Activated CD4-positive, alpha-beta memory T cell treated with anti-CD3 and anti-CD28 coated beads, Interleukin-2, amount 10 ng/mL, durations not matched to agents 7 days and 5 days (primary cell): ENCODE measurements at places on chromosomes 12 and 14. TPM values are rescaled to one million over a fixed set of nuclear protein-coding genes. Genes with fewer than 3 reads are reported as not detected.

PCED1B gene
- 57.1 TPM for total RNA-seq

BRF1 gene
- total RNA-seq = 40.7 TPM

DNA sequence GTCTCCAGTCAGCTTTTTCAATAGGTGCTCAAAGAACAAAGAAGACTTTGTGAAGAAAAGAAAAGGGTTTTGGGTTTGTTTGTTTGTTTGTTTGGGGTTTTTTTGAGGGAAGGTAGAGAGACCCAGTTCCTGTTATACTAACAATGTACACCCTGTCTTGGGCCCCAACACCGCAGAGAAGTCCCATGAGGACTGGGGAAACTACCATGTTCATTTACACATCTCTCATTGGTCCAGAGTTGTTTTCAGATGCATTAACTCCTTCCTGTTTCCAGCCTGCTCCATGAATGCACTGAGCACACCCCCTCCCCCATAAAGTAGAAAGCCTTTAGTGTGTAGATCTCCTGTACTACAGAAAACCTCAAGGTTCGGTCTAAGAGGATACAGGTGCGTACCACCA, 51.1 kb upstream of the SLC8A3 start:
- no peak for DNase-seq

DNA sequence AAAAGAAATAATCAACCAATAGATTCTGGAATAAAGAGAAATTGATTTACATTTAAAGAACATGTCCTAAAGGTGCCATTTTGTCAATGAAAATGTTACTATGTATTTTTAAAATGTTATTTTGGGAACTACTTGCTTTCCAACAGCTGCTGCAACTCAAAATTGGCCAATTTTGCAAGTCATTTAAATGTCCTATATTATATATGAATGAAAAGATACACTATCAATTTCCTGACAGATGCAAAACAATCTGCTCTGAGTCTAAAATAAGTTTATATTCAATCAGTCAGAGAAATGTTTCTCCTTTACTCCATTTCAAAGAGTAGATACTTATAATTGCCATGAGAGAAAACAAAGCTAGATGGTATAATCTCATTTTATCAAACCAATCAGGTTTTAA, 247.2 kb downstream of the ACSS3 start:
- DNase-seq = no peak

DNA sequence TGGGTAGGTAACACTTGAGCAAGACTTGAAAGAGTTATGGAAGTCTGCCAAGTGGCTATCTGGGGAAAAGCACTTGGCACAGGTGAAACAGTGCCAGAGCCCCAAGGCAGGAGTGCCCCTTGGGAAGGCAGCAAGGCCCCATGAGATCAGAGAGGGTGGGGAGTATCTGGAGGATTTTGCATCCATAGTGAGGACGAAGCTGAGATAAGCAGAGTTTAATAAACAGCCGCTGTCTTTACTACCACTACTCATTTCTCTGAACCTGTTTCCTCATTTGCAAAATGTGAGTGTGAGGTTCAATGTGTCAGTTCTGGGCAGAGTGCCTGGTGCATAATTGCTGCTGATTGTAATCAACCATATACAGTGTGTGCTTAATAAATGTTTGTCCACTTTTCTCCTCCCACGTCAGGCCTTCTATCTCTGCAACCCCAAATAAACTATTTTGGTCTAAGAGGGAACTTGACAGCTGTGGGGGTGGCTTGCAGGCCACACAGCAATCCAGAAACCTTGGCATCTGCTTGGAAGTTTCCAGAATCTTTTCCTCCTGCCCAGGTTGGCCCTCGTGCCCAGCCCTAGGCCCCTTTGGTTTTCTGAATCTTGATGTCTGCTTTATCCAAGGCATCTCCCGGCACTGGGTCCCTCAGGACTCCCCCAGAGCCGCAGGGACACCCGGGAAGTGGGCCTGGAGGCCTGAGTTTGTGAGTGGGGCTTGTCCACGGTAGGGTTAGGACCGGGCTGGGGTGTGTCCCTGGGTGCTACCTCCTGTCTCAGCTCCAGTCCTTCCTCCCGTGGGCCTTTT, 4.5 kb downstream of the ABCB9 start:
- DNase-seq = no peak

PLEK2 gene
- total RNA-seq = 0.43 TPM

DNA sequence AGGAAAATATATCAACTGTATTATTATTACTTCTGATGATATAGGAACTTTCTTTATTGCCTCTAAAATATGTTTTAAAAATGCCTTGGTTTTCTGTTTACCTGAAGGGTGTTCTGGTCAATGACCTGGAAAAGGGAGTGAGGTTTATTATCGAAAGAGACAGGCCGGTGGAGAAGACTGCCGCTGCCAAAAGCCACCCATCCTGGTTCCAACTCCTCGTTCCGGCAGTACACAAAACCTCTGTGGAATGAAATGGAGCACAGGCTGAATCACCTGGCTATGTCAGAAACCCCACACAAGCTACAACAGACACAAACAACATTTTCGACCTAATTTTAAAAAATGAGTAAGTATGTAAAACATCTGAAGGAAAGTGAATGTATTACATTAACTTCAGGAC, 73.6 kb downstream of the HECTD4 start:
- no peak for DNase-seq

ZC2HC1C gene
- 2.0 TPM for total RNA-seq

DNA sequence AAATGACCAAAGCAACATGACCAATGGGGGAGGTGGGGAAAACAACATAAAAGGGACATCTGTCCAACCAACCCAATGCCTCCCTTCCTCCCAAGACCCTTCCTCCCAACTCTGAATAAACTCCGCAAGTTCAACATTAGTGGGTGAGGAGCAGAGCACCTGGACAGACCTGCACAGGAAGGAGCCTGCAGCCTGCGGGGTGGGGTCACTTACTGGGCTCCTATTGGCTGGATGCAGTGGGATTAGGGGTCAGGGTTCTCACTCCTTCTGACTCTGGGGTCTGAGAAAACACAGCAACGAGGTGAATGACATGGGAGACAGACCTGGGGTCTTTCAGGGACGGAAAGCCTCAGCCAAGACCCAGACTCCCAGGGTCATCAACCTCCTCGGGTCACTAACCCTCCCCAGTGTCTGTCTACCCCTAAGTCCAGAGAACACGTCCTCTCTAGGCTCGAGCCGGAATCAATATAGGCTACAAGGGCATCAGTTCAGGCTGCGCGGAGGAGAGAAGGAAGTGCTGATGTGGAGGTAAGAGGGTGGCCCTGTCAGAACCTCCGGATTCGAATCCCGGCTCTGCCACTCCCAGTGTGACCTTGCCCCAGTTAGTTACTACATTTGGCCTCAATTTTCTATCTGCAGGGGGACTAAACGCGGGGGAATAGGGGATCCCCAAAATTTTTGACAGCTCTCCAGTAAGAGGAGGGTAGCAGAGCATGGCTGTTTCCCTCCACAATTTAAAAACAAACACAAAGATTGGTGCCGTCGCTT, 860 bp downstream of the NDRG2 start:
- DNase-seq = no peak

LRTM2 gene
- not detected for total RNA-seq

SERPINA3 gene
- total RNA-seq = not detected

DNA sequence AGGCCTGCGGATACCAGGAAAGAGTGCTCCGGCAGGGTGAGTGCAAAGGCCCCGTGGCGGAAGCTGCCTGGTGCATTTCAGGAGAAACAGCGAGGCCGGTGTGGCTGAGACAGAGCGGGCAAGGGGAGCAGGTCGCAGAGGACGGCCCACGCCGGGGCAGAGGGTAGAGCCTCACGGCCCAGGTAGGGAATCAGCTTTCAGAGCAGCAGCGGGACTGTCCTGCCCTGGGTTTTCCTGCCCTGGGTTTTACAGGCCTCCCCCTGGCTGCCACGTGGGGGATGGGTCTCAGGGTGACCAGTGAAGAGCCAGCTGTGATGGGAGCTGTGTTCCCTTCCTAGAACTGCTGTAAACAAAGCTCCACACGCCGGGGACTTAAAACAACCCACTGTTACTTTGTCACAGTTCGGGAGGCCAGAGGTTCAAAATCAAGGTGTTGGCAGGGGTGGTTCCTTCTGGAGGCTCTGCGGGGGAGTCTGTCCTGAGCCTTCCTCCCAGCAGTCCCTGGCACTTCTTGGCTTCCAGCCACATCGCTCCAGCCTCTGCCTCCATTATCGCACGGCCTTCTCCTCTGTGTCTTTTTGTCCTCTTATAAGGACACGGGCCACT, 10.4 kb downstream of the NCOR2 start:
- DNase-seq = no peak

- no peak for DNase-seq
Observed at GRCh38 chr14:64946310-64947045, 3.9 kb upstream of the GPX2 start.

BHLHE41 gene
- not detected for total RNA-seq

- DNase-seq = no peak
Observed at GRCh38 chr12:184811-185575, 29.0 kb downstream of the SLC6A12 start.

SLC16A7 gene
- total RNA-seq = 20.4 TPM

- DNase-seq = no peak
Observed at GRCh38 chr14:51219473-51220448, 20.3 kb upstream of the TMX1 start.

GRCh38 chr12:38934078-38934584, 28.7 kb upstream of the CPNE8 start:
- no peak for DNase-seq

GRCh38 chr12:6539314-6539682, 5.0 kb downstream of the GAPDH start:
- DNase-seq = no peak

SCN8A gene
- 0.33 TPM for total RNA-seq

DNA sequence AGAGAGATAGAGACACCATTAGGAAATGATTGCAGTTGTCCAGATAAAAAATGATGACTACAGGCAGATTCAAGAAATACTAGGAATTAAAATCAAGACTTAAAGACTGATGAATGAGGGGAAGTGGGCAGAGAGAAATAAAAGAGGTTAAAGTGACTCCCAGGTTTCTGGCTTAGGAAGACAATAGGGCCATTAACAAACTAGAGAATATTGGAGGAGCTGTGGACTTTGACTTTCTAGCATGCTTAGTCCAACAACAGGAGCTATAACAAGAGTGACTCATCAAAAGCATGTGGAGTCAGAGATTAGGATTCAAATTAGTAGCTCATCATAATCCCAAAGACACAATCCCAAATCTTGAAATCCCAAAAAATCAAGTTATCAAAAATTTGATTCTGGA, 101.5 kb downstream of the BMP4 start:
- no peak for DNase-seq

DNA sequence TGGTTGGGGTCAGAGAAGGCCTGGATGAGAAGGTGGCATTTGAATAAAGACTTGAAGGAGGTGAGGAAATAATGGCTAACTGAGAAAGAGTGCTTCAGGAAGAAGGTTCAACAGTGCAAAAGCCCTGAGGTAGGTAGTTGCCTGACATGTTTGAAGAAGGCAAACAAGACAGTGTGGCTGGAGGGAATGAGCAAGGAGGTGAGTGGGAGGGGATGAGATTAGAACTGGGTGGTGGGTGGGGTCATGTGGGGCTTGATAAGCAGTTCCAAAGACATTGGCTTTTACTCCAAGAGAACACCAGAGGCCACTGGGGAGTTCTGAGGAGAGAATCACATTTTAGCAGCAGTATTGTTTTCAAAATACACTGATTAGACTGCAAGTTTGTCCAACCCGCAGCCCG, 50.5 kb downstream of the HSPB8 start:
- DNase-seq = no peak

DNA sequence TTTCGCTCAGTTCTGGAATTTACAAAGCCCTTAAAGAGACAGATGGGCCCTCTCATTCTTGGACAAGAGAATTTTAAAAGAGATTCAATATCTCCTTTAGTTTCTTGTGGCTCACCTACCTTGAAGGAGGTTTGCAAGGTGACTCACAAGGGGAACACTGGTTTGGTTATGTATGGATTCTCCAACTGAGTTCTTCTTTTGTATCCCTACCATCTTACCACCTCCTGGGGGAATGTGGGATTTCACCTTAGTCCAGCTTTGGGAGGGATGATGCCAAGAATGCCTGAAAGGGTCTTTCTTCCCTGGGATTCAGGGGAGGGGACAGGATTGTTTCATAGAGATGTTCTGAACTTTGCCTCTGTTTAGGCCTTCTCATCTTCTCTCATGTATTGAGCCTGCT, 3.7 kb downstream of the PPP4R4 start:
- no peak for DNase-seq

- DNase-seq = no peak
Observed at GRCh38 chr12:9868311-9868801, 798 bp downstream of the CLEC2B start.

SPSB2 gene
- total RNA-seq = 11.2 TPM

OAS2 gene
- 331 TPM for total RNA-seq

AP5M1 gene
- 40.6 TPM for total RNA-seq

- DNase-seq = no peak
Observed at GRCh38 chr14:100076606-100077005, 11.4 kb downstream of the EVL start.

GRCh38 chr12:58812214-58812613, 108.1 kb downstream of the LRIG3 start:
- DNase-seq = no peak

GRCh38 chr12:110582276-110583136, 612 bp downstream of the PPTC7 start:
- peak; percentile 73 for DNase-seq

DNA sequence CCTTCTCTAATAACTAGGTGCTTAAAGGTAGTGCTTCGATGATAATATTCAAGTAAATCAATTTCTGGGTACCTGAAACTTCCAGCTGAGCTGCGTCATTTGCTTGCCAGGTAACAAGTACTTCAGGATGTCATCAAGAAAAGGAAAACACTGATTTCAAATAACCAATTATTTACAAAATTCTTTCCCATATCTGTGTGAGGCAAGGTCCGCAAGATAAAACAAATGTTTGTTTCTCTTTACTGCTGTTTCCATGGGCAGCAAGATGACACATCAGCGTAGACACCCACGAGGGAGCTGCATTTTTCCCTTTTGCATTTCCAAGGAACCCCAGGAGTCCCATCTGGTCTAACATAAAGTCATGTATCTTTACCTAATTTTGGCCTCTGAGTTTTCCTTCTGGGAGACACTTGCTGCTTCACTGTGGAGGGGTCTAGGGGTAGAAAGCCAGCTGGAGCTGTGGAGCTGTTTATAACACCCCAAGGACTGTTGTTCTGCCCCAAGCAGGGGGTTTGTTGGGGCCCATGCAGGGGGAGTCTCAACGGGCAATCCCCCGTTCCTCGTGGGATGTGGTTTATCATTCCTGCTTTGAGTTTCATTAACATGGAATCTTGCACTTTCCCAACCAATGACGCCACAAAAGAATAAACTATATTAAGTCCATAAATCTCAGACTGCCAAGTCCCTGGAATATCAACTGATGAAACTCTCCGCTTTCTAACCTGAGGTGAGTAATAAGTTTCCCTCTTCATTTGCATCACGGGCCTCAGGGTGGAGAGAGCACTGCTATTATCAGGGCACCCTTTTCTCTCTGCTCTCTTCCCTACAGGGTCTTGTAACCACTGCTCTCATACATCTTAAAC, 112.8 kb upstream of the PELI2 start:
- DNase-seq = no peak

DNA sequence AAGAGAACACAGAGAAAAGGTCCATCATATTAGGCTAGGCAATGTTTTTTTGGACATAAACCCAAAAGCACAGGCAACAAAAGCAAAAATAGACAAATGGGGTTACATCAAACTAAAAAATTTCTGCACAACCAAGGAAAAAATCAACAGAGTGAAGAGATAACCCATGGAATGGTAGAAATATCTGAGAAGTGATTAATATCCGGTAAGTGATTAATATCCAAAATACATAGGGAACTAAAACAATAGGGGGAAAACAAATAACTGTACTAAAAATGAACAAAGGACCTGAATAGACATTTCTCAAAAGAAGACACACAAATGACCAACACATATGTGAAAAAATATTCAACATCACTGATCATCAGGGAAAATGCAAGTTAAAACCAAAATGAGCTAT, 4.3 kb downstream of the STYK1 start:
- DNase-seq = no peak
